ENCODE measurements at places on chromosomes 16 and 17.

- DNase-seq = no peak
These were observed 429 bp downstream of the KIF1C start for GRCh38 chr17:4998027-4998731.

- DNase-seq = peak; percentile 72
These were observed 1.1 kb downstream of the ANKRD11 start for GRCh38 chr16:89489040-89489897.

DNA sequence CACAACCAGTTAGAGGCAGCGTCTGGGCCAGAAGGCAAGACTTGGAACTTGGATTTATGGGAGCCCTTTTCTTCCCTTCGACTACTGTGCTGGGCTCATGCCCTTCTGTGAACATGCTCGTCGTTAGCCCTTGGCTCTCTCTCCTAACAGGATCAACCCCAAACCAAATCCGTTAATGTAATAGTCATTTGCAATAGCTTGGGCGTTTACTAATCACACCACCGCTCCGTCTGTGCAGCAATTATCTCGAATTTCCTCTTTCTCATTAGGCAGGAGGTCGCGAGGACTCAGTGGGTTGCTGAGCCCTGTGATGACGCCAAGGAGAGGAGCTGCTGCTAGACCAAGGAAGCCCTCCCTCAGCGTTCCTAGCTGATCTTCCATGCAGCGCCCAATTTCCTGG lies 114.7 kb downstream of the ENGASE start:
- DNase-seq = no peak

GRCh38 chr17:27461192-27461859 lies 5.1 kb downstream of the KSR1 start:
- DNase-seq = peak; percentile 52

DNA sequence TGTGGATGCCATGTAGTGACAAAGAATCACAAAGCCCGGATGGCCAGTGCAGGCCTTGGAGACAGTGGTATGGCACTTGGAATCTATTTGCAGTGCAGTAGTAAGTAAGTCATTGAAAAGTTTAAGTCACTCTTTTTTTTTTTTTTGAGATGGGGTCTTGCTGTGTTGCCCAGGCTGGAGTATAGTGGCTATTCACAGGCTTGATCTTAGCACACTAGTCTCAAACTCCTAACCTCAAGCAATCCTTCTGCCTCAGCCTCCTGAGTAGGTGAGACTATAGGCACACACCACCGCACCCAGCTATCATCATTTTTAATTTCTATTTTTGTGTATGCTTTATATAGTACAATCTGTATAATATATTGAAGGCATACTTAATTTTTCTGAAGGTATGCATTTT lies 4.3 kb upstream of the PLSCR3 start:
- DNase-seq = no peak

All from liver (tissue), 10 donors.